NCI-H82 (cell line): ENCODE measurements at places on chromosomes 2 and 18.

- DNase-seq, result no peak
Measured at GRCh38 chr18:840023-840408, 28.0 kb upstream of the YES1 start.

GRCh38 chr2:191675807-191676721, 1.9 kb upstream of the NABP1 start:
- DNase-seq, result peak; percentile 8

DNA sequence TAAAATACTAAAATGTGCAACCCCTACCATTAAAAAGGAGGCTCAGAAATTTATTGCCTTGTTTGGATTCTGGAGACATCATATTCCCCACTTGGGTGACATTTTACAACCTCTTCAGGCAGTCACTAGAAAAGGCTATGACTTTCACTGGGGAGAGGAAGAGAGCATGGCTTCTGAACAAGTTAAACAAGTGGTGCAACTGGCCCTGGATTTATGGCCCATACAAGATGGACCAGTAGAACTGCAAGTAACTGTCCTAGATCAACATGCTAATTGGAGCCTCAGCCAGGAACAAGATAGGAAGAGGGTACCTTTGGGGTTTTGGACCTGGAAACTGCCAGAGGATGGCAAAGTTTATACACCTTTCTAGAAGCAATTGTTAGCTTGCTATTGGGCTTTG, 4.0 kb upstream of the DSG2 start:
- no peak for DNase-seq

- DNase-seq, result no peak
Measured at GRCh38 chr18:69158944-69159343, 241.7 kb upstream of the DOK6 start.

GRCh38 chr18:48859311-48860268, 91.2 kb downstream of the SMAD7 start:
- peak; percentile 77 for DNase-seq

DNA sequence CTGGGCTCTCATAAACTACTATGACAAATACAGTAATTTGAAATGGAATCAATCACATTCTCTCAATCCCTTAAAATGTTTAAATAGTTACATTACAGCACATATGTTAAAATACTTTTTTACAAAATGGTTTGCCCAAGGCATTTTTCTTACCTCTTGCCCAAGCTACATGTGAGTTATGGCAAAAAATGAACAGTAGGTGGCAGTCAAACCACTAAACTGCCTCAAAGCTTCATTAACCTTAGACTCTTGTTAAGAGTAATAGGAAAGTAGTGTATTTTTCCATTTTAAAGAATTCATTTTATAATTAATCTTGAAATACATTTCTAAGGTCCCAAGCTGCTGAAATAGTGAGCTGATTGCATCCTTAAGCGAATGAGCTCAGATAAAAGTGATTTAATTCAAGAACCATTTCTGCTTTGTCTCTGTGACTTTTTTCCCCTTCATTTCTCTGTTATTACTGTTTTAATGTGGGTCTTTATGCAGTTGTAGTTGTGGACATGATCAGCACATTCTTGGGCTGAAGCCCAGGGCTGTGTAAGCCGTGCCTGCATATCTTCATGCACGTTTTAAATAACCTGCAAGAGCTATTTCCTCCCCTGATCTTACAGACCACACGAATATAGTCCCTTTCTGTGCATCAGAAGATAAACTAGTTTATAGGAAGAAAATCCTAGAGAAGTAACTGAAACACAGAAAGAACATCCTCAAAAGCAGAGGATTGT, 311.8 kb downstream of the LNPK start:
- DNase-seq, result peak; percentile 79

GRCh38 chr2:142716463-142717242, 160.8 kb upstream of the KYNU start:
- no peak for DNase-seq

GRCh38 chr2:239944694-239945551, 80.2 kb downstream of the NDUFA10 start:
- no peak for DNase-seq

GRCh38 chr2:195319548-195320412, 337.2 kb upstream of the SLC39A10 start:
- DNase-seq, result no peak

- no peak for DNase-seq
Measured at GRCh38 chr18:54957296-54957832, 1.9 kb downstream of the CCDC68 start.

- no peak for DNase-seq
Measured at GRCh38 chr18:7696780-7697179, 129.7 kb downstream of the PTPRM start.

DNA sequence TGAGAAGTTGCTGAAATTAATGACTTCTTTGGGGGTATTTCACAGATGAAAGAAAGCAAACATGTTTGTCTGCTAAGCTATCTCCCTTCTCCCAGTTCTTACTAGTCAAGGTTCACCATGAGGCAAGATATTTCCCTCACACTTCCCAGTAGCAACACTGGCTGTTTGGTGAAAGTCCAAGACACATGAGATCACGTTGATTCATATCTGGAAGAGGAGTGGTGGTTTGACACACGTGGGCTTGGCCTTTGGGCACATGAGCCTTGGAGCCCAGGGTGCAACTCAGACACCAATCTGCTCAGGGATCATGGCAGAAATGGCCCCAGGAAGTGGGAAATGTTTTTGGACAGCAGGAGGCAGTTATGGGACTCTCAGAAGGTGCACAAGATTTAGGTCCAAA, 66.1 kb upstream of the APCDD1 start:
- no peak for DNase-seq

- no peak for DNase-seq
Measured at GRCh38 chr2:160358046-160358445, 135.6 kb downstream of the RBMS1 start.

DNA sequence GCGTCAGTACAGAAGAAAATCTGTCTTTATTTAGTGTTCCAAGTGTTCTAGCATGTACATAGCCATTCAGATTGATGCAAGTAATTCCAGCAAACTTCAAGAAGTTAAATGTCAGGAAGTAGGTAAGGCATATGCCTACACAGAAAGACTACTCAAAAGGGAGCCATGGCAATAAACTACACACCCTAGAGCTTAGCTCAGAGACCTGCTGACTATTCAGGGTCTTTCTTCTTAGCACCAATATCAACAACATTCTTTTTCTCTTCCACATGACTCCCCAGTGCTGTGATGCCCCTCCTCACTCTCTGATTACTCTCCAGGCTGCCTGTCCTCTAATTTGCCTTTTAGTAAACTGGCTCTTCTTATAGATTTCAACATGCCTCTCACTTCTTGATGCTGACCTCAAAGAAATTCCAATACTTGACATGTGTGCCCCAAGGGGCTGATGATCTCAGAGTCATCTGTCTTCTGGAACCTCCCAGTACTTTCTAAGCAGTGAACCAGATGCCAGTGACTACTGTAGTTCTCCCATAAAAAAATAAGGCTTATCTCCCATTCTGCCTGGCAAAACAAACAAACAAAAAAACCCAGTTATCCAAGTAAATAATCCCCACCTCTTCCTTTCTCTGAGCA, 909.2 kb upstream of the FANCL start:
- DNase-seq, result no peak

DNA sequence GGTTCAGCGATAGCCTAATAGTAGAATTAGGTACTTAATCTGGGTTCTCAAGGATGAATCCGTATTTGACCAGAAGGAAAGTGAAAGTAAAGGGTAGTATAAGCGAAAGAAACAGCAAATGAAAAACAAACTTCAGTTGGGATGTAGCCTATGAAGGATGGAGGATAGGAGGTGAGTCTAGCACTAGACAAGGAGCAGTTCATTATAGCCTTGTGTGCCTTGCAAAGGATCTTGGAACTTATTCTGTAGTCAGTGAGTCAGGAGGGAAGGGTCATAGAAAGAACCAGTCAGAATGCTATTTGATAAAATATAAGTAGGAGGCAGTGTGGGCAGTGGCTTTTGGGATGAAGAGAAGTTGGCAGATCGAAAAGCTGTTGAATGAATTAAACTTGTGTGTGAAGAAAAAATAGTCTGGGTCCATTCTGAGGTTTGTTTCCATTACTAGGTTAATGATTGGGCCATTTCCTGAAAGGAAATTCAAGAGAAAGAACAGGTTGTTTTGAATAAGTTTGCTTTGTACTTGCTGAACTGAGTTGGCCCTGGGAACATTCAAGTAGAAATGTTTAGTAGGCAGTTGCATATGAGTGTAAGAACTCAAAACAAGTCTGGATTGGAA, 48.5 kb downstream of the ANKRD12 start:
- DNase-seq, result no peak

DNA sequence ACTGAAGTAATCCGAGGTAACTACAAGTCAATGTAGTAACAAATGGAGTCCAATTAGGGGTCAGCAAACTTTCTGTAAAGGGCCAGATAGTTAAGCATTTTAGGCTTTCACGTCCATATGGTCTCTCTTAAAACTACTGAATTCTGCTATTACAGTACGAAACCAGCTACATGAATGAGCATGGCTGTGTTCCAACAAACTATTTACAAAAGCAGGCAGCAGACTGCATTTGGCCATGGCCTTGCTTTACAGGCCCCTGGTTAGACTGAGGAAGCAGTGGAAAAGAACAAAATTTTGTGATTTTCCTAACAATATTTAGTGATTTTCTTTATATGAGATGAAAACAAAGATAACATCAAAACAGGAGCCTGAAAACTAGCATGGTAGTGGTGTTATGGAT, 64.0 kb downstream of the RTN4 start:
- DNase-seq, result no peak

GRCh38 chr2:224687156-224687555, 29.0 kb downstream of the CCDC195 start:
- DNase-seq, result no peak

- no peak for DNase-seq
Measured at GRCh38 chr2:191923652-191923997, 76.7 kb upstream of the CAVIN2 start.

DNA sequence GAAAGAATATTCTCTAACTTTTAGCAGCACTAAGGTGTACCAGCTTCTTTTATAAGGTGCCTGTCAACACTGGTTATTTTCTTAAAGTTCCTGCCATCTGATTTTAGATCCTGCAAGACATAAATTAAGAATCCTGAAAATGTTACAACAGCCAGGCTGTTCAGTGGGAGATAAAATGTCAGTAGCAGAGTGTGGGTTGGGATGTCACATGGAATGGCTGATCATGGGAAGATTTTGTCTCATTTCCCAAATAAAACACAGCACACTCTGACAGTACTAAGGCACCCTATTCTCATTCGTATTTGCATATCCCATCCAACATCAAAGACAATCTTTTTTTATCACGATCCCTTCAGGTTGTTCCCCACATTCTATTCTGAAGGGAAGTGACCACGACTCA, 2.4 kb upstream of the COX7A2L start:
- DNase-seq, result no peak

- peak; percentile 81 for DNase-seq
Measured at GRCh38 chr18:21262979-21263378, 20.9 kb downstream of the GREB1L start.

DNA sequence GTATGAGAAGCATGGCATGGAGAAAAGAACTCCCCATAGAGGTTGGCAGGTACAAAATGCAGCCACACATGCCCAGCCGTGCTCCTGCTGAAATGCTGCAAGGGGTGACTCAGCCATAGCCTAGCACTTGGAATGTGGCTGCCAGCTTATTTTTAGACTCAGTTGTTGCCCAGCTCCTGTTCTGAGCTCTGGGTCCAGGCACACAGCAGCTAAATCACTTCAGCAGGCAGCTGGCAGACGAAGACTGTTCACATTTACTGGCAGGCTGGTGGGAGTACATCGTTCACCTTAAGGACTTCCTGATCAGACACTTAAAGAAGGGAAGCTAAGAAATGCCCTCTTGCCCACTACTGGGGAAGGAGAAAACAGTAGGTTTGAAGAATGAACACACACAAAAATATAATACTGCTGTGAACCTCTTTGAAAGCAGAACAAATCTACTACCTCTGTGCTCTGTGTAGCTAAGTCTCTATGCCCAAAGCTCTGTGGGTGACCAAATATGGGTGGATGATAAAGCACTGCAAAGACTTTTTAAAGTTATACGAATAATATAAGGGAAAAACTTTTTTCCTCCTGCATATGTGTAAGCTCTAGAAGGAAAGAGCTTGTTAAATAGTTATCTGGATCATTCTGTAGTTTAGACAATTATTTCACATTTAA, 146.1 kb downstream of the LNPK start:
- DNase-seq, result peak; percentile 35

GRCh38 chr2:235851828-235852525, 316.2 kb downstream of the GBX2 start:
- no peak for DNase-seq

GRCh38 chr2:217071416-217071815, 211.6 kb upstream of the TNP1 start:
- no peak for DNase-seq

GRCh38 chr2:150011161-150011730, 423.7 kb upstream of the MMADHC start:
- peak; percentile 12 for DNase-seq

DNA sequence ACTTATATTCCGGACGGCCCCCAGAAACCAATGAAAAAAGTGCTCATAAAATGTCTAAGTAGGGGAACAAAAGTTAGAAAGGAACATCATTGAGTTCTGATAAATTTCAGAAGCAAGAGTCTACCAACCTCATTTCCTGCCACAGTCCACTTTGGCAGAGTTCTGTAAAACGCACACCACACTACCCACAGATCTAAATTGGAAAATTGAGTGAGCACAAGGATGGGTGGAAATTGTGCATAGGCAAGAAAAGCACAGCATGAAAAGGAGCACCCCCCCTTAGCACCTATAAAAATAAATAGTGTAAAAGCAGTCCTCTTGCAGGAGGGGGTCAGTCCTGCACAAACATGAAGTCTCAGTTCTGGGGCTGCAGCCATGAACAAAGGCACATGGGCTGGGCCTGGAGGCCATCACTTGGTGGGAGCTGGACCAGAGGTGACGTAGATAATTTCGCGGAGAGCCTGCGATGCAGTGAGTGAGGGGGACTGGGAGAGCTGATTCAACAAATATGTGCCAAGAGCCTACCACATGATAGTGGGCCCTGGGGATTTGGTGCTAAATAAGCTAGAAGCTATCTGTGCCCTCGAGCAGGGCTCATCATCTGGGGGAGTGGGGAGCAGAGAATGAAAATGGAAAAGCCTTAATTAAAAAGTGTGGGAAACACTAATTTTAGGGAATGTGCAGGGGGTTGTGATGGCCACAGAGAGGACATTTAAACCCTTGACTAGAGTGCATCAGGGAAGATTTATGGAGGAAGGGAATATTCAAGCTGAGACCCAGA, 48.9 kb upstream of the SPP2 start:
- no peak for DNase-seq

DNA sequence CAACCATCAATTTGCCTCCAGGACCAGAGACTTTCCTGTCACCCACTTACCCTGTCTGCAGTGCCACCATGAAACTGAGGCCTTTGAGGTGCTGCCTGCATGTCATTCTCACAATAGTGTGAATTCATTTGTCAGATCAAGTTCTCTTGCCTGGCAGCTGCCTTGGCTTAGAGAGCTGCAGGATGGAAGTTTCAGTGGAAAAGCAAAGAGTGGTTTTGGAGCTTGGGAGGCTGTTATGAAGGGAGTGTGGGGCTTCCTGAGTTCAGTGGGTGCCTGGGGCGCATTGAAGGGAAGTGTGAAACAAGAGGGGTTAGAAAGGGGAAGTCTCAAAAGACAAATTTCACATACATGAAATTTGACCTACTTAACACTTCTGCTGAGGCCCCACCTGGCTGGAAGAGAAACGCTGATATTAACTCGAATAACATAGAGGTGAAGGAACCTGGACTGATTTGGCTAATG, 7.9 kb upstream of the LBH start:
- DNase-seq, result no peak
